Activated CD4-positive, alpha-beta T cell treated with anti-CD3 and anti-CD28 coated beads, Interleukin-2, amount 10 ng/mL, durations not matched to agents 24 days and 14 days (primary cell): ENCODE measurements at places on chromosomes 7 and 10. TPM values are rescaled to one million over a fixed set of nuclear protein-coding genes. Genes with fewer than 3 reads are reported as not detected.

STEAP1 gene
- total RNA-seq, result 1.1 and 1.4 TPM in 2 replicates

PRF1 gene
- total RNA-seq, result 76.5 and 79.9 TPM in 2 replicates

IGFBP1 gene
- not detected in 2 replicates for total RNA-seq

MLXIPL gene
- not detected in 2 replicates for total RNA-seq

PRKCQ gene
- total RNA-seq, result 36.0 TPM in 2 replicates

TMEM139 gene
- total RNA-seq, result 0.38 and 0.42 TPM in 2 replicates

OR2A12 gene
- not detected in 2 replicates for total RNA-seq

AGFG2 gene
- total RNA-seq, result 112 and 114 TPM in 2 replicates

EBF3 gene
- total RNA-seq, result not detected in 2 replicates

TFEC gene
- not detected in 2 replicates for total RNA-seq

GTF2IRD2 gene
- total RNA-seq, result 4.0 and 5.6 TPM in 2 replicates

KIAA1217 gene
- total RNA-seq, result 1.7 and 2.0 TPM in 2 replicates

NXPH1 gene
- not detected in 2 replicates for total RNA-seq

GIMAP8 gene
- 7.9 and 8.5 TPM in 2 replicates for total RNA-seq

SHTN1 gene
- total RNA-seq, result 0.05 and 0.07 TPM in 2 replicates

OPN1SW gene
- total RNA-seq, result not detected in 2 replicates

ZSCAN21 gene
- total RNA-seq, result 8.0 TPM in 2 replicates

FAM20C gene
- total RNA-seq, result 0.88 and 1.0 TPM in 2 replicates

ANKRD7 gene
- not detected in 2 replicates for total RNA-seq
